Pericardium fibroblast (primary cell): ENCODE measurements at places on chromosomes 11 and 22. TPM values are rescaled to one million over a fixed set of nuclear protein-coding genes. Genes with fewer than 3 reads are reported as not detected.

The PLAAT4 gene
- total RNA-seq, result 50.4 and 59.5 TPM in 2 replicates

The LRRC56 gene
- 0.12 and 1.1 TPM in 2 replicates for total RNA-seq

The UBQLNL gene
- not detected in 2 replicates for total RNA-seq

The OR56A1 gene
- not detected in 2 replicates for total RNA-seq

The CSNK2A3 gene
- 0.58 and 0.85 TPM in 2 replicates for total RNA-seq

The C22orf42 gene
- not detected in 2 replicates for total RNA-seq

The KRTAP5-2 gene
- not detected in 2 replicates for total RNA-seq

The ENTHD1 gene
- not detected in 2 replicates for total RNA-seq

The KLHDC7B gene
- total RNA-seq, result 1.8 and 2.4 TPM in 2 replicates

The CYB5R2 gene
- 11.3 and 14.0 TPM in 2 replicates for total RNA-seq

The IGSF22 gene
- not detected in 2 replicates for total RNA-seq

The GPR83 gene
- total RNA-seq, result not detected in 2 replicates

The HIRA gene
- 18.2 and 22.4 TPM in 2 replicates for total RNA-seq

The PHRF1 gene
- total RNA-seq, result 14.8 and 16.9 TPM in 2 replicates

The EFCAB6 gene
- total RNA-seq, result 1.0 and 1.5 TPM in 2 replicates

The HBG1 gene
- not detected in 2 replicates for total RNA-seq

The PHOX2A gene
- not detected in 2 replicates for total RNA-seq

The OR56A5 gene
- not detected in 2 replicates for total RNA-seq

The P2RX6 gene
- total RNA-seq, result 4.1 and 4.3 TPM in 2 replicates

The FZD4 gene
- total RNA-seq, result 21.4 and 22.6 TPM in 2 replicates

The KDM4D gene
- 0.35 and 0.77 TPM in 2 replicates for total RNA-seq

The MUC2 gene
- not detected in 2 replicates for total RNA-seq

The OR52I1 gene
- total RNA-seq, result not detected in 2 replicates

The EXPH5 gene
- 0.12 and 0.17 TPM in 2 replicates for total RNA-seq

The SLC22A9 gene
- not detected in 2 replicates for total RNA-seq

The KRTAP5-10 gene
- not detected in 2 replicates for total RNA-seq

The SCN4B gene
- total RNA-seq, result not detected in 2 replicates

The ZNF215 gene
- 1.5 and 2.5 TPM in 2 replicates for total RNA-seq

The IGLL1 gene
- total RNA-seq, result not detected in 2 replicates

The TEX54 gene
- not detected in 2 replicates for total RNA-seq

The MPEG1 gene
- total RNA-seq, result not detected in 2 replicates

The OR10W1 gene
- not detected in 2 replicates for total RNA-seq

The SLC16A8 gene
- total RNA-seq, result 0.12 and 0.60 TPM in 2 replicates

The RBMXL2 gene
- not detected in 2 replicates for total RNA-seq

The SLCO2B1 gene
- total RNA-seq, result 0.23 TPM in 1 of 2 replicates, not detected in the other

The CWF19L2 gene
- 4.4 and 4.8 TPM in 2 replicates for total RNA-seq

The NAALAD2 gene
- total RNA-seq, result 2.7 and 4.1 TPM in 2 replicates

The CELSR1 gene
- total RNA-seq, result 1.1 and 2.8 TPM in 2 replicates

The OR52E8 gene
- total RNA-seq, result not detected in 2 replicates

The SYNGR1 gene
- total RNA-seq, result 10.7 and 14.9 TPM in 2 replicates

The UPK2 gene
- total RNA-seq, result not detected in 2 replicates

The CNTF gene
- total RNA-seq, result 0.12 and 0.17 TPM in 2 replicates

The FOLR2 gene
- total RNA-seq, result not detected in 2 replicates
